ENCODE measurements at places on chromosomes 16 and 17.
A peak's percentile ranks its signal among the peaks of the same experiment; 100 is the strongest.

DNA sequence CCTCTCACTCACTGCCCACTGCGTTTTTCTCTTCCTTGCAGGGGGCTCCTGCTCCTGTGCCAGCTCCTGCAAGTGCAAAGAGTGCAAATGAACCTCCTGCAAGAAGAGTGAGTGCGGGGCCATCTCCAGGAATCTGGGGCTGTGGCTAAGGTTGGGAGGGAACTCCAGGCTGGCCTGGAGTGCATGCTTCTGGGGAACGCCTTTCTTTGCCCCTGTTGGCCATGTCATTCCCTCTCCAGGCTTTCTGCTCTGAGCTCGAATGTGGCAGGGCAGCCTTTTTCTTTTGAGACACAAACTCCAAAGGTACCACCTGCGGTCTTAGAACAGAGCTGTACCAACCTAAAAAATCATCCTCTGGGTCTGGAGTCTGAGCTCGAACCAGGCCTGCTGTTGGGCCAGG is 7.4 kb upstream of the MT1E start:
- no peak for DNase-seq

- no peak for DNase-seq
Measured at GRCh38 chr17:41507315-41507880, 2.0 kb upstream of the KRT13 start.

GRCh38 chr16:81006211-81006812 is 373 bp downstream of the CMC2 start:
- no peak for DNase-seq

DNA sequence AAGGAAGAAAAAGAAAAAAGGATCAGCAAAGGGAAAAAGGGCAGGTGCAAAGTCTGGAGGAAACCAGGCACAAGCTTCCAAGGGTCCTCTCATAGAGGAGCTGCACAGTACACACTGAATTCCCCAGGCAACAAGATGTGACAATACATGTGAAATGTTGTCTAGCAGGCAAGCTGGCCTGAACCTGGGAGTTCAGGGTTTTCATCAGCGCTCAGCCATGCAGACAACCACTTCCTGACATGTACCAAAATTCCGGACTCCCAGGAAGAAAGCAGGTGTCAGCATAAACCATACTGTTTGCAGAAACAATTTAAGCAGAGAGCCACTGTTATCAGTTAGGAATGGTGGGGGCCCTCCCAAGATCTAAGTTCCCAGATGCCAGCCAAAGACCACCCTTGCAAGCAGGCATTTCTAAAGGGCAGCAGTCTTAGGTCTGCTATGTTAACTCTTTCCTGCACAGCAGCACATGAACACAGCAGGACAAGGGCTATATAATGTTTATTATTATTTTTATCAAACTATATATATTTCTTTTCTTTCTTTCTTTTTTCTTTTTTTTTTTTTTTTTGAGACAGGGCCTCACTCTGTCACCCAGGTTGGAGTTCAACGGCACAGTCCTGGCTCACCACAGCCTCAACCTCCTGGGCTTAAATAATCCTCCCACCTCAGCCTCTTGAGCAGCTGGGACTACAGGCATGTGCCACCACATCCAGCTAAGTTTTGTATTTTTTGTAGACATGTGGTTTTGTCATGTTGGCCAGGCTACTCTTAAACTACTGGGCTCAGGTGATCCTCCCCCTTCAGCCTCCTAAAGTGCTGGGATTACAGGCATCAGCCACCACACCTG is 10.1 kb downstream of the TK2 start:
- no peak for DNase-seq

DNA sequence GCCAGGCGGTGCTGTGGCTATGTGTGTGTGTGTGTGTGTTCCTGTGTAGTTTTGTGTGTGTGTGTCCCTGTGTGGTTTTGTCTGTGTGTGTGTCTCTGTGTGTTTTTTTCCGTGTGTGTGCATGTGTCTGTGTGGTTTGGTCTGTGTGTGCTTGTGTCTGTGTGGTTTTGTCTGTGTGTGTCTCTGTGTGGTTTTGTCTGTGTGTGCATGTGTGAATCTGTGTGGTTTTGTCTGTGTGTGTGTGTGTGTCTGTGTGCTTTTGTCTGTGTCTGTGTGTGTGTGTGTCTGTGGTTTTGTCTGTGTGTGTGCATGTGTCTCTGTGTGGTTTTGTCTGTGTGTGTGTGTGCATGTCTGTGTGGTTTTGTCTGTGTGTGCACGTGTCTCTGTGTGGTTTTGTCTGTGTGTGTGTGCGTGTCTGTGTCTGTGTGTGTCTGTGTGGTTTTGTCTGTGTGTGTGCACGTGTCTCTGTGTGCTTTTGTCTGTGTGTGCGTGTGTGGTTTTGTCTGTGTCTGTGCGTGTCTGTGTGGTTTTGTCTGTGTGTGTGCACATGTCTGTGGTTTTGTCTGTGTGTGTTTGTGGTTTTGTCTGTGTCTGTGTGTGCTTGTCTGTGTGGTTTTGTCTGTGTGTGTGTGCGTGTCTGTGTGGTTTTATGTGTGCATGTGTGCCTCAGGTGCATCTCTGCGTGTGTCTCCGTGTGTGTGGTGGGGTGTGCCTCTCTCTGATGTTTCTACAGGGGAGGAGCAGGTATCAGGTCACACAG is 62.3 kb downstream of the ZDHHC7 start:
- DNase-seq: no peak

- DNase-seq: no peak
Measured at GRCh38 chr17:36546418-36547093, 1.8 kb downstream of the GGNBP2 start.

- DNase-seq: no peak
Measured at GRCh38 chr17:46977750-46978488, 1.1 kb downstream of the RPRML start.

GRCh38 chr16:8892101-8892575 is 10.0 kb downstream of the LITAFD start:
- DNase-seq: no peak

- DNase-seq: no peak
Measured at GRCh38 chr17:32609884-32610650, 123.3 kb downstream of the CDK5R1 start.

DNA sequence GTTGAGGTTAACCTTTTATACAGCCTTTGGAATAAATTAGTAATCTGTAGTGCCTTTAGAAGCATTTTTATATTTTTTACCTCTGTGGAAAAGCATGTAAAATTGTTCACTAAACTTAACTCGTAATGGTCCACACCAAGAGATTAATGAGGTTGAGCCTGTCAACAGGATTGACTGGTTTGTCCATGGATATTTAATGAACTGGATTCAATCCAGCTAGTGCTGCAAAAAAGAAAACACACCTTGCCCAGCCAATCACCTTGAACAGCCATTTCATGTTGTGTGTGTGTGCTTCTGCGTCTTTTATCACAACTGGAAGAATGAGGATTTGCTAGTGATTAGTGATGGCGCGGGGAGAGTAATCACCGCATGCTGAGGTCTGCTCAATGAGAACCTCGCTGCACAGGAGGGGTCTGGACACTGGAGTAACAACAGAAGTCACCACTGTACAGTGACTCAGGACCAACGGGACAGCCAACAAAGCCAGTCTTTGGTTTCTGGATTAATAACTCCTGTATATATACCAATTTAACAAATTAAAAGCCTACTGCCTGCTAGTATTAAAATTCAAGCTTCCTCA is 33.7 kb downstream of the LITAFD start:
- no peak for DNase-seq

- DNase-seq: no peak
Measured at GRCh38 chr17:78174870-78175642, 6.7 kb downstream of the SYNGR2 start.

- DNase-seq: no peak
Measured at GRCh38 chr17:1709403-1709951, 700 bp downstream of the TLCD2 start.

DNA sequence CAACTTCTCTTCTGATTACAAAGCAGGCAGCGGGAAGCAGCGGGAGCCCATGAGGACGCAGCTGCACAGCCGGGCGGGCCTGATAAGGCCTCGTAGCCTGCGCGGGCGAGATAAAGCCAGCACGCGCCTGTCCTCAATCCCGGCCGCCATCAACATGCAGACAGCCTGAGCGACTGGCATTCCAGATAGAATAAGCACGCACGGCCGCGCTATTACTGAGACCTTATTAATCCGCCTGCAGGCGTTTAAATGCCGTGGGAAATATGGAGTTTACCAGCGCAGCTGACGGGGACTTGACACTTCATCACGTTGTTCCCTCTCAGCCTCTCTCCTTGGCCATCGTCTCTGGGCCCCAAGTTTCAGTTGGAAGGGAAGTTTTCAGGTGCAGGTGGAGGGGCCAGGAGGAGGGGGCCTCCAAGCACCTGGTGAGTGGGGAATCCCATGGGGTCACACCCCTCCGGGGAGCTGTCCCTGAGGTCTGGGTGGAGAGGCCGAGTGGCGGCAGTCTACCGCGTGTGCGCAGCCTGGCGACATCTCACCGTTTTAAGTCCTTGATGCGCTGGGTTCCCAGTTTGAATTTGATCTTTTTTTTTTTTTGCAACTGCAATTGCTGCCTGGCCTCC is 27.3 kb upstream of the CBFA2T3 start:
- DNase-seq: no peak

GRCh38 chr16:23006380-23006779 is 142.9 kb downstream of the USP31 start:
- no peak for DNase-seq

DNA sequence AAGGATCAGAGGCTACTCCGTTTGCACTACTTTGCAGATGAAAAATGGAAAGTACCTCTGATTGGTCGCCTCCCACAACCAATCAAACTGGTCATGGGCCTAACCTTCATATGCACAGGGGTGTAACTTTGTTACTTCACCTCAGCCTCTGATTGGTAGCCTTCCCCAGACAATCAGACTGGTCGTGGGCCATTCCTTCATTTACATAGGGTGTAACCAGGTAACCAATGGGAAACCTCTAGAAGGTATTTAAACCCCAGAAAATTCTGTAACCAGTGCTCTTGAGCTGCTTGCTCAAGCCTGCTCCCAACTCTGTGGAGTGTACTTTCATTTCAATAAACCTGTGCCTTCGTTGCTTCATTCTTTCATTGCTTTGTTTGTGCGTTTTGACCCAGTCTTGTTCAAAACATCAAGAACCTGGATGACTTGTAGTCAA is 39.2 kb upstream of the USP22 start:
- DNase-seq: no peak

DNA sequence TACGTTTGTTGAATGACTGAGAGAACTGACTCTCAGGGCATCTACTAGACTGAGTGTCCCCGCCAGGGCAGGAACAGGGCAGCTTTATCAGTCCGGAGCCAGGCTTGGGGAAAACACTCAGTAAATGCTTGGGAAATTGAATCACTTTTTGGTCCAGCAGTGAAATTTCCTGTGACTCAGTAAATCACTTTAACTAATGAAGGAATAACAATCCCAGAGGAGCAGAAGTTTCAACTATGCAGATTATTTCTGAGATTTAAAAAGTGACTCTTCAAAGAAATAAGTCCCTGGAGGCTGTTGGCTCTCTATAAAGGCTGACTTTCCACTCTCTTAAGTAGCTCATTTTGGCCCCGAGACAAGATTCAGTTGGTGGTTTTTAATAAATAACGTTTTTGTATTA is 101.8 kb downstream of the FOXL1 start:
- no peak for DNase-seq

DNA sequence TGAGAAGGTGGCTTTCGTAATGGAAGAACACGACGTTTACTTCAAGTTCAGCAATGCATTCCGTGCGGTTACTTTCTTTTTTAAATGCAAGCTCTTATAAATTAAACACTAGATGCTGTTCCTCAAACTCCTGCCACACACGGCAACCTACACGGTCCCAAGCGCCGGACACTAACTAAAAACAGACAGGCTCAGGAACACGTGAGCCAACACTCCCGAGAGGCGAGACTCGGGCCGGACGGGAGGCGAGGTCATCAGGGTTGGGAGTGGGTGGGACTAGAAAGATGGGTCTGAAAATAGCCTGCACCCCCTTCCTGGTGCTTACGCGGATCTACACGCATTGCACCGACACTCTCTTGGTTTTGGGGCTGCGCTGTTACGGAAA is 6.4 kb downstream of the CLCN7 start:
- DNase-seq: no peak

GRCh38 chr17:1628856-1629503 is 346 bp upstream of the SLC43A2 start:
- DNase-seq: peak; percentile 76

DNA sequence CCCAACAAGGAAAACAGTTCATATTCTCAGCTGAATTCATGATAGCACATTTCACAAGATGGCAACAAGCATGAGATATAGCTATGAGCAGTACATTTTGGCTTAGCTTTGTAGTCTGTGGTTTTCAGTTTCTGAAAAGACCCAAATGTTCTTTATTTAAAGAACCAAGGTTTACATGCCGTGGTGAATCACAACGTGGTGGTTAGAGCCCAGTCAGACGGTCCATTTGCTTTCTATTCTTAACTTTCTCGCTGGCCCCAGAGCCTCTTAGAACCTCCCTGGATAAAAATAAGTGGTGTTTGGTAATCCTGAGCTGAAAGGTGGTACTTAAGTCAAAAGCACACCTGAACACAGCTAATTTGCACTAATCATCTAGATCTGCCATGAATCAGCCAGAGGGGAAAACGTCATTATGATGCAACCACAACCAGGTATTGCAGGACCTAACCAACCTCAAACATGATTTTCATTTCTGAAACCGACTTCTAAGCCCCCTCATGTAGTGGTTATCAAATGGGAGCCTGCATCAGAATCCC is 18.6 kb upstream of the HAPSTR1 start:
- DNase-seq: no peak

DNA sequence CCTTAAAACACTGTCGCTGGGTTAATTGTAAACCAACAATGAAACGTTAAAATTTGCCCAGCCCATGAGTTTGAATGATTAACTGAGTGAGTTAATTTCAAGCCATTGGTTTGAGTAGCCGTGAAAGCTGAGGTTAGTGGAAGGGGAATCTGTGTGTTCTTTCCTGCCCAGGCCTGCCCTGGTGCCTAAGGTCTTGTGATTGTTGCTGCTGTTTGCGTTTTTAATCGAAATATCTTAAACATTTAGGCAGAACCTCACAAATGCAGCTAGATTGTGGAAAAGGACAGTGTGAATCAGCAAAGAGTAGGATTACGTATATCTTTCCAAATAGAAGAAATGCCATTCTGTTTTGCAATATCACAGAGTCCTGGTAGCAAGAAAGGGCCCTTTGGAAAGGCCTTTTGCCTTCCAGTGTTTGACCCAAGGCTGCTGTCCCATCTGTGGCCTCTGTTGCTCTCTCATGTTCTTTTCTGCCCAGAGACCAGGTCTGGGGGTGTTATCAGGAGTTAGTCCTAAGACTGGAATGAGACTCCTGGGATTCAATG is 113.8 kb downstream of the MSI2 start:
- no peak for DNase-seq

DNA sequence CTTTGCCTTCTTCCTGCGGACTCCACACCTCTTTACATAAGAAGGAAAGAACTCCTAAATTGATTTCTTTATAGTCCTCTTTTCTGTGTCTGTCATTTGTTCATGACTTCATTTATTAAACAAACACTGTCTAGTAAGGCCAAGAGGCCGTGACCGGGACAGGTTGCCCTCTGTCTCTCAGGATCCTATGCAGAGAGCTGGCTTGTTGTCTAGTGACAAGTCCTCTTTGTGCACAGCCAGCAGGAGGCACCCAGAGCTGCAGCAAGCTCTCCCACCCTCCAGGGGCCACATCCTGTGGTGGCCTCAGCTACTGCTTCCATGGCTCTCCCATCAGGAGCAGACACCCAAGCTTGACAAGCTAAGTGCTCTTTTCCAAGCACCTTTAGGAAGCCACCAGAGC is 50.6 kb downstream of the PLD6 start:
- no peak for DNase-seq
